ENCODE measurements at places on chromosomes 7 and 10.

GRCh38 chr10:48976196-48976595 lies 36.6 kb upstream of the LRRC18 start:
- no peak for DNase-seq

DNA sequence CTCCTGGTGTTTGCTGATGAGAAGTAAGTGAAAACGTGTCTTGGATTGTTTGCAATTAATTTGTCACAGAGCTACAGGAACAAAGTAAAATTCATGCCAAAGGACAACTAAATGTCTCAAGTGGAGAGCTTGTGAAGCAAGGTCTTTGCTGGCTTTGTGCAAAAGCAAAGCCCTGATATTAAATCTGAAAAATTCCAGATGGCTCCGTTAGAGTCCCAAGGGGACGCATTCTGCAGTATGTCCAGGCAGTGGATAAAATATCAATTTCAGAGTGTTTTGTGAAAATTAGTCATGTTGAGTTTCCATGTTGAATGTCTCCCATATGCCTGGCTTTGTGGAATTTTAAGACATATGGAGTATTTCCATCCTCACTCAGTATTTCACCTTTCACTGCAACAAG lies 102.5 kb upstream of the PTN start:
- DNase-seq: no peak

DNA sequence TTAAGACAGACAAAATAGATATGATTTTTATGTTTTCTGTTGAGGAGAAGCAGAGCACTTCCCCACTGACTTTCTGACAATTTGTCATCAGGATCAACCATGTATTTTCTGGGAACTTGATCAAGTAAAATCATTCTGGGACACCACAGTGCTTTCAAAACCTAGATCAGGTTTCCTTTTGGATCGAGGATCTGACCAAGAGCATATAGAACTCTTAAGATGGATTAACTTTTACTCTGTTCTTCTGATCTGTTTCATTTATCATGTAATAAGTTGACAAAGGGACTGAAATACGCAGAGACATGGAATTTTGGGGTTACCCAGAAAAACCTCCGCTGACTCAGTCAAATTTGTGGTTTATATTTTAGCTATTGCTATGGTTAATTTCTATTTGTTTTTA lies 136.0 kb upstream of the WNT16 start:
- no peak for DNase-seq

DNA sequence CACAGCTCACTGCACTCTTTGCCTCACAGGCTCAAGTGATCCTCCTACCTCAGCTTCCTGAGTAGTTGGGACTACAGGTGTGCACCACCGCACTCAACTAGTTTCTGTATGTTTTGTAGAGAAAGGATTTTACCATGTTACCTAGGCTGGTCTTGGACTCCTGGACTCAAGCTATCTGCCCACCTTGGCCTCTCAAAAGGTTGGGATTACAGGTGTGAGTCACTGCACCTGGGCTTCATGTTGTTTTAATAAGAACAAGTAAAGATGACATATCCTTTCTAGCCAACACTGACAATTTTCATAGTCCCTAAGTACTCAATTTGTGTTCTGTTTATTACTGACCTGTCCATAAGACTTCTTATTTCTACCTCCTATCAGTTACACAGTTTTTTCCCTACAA lies 16.8 kb downstream of the SEMA3C start:
- DNase-seq: no peak

DNA sequence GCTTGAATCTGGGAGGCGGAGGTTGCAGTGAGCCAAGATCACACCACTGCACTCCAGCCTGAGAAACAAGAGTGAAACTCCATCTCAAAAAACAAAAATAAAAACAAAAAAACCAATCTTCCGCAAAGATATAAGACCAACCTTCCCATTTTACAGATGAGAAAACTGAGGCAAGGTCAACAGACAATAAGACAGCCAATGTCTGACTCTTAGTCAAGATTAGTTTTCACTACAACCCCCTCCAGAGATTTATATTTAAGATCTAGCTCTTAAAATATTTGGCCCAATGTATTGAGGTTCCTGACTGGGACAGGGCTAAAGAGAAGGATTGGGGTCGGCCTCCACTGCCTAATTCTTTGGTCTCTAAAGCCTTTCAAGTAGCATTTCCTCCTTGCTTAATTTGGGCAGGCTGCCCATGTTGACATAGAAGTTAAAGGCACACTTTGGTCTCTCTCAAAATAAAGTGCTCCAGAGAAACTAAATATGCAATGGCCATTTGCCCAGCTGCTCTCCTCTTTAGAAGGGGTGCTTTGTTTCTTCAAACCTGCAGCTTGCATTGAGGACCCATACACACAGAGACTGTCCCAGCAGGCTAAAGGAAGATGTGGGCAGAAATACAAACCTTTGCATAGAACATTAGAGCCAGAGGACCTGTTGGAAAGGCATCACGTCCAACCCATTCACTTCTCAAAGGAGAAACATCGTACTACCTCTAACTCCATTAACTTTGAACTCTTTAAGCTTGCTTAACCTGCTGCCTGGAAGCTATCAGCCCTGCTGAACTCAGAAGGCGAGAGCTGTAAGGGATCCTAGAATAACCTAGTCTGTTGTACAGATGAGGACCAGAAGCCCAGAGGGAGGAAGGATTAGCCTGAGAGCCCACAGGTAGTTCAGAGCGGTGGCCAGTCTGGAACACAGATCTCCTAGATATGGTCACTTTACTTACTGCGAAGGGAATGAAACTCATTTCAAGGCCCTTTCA lies 3.9 kb downstream of the TECTB start:
- DNase-seq: no peak

GRCh38 chr7:29285444-29285793 lies 90.8 kb downstream of the CHN2 start:
- no peak for DNase-seq

- no peak for DNase-seq
Observed at GRCh38 chr10:123855008-123855684, 36.5 kb downstream of the CPXM2 start.

- no peak for DNase-seq
Observed at GRCh38 chr7:145884716-145885514, 231.7 kb upstream of the CNTNAP2 start.

GRCh38 chr7:69256634-69257081 lies 341.6 kb upstream of the AUTS2 start:
- no peak for DNase-seq

- peak; percentile 64 for DNase-seq
Observed at GRCh38 chr10:33008499-33009243, 50.6 kb upstream of the ITGB1 start.

DNA sequence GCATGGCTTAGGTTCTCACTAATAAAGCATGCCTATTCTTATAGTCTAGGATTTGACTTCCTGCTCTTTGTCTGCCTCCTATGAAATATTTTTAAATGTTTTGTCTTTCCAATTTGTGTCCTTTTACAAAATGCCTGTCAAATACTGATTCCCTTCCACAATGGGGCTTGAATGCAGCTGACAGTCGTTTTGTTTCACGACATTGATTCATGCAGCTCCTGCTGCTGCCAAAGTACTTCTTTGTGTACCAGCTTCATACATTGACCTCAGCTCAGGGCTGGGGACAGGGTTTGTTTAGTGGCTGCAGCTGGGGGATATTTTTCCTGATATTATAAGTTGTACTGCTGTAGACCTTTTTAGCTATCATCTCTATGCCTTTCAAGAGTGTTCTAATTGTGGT lies 371.9 kb upstream of the CHRM2 start:
- no peak for DNase-seq

DNA sequence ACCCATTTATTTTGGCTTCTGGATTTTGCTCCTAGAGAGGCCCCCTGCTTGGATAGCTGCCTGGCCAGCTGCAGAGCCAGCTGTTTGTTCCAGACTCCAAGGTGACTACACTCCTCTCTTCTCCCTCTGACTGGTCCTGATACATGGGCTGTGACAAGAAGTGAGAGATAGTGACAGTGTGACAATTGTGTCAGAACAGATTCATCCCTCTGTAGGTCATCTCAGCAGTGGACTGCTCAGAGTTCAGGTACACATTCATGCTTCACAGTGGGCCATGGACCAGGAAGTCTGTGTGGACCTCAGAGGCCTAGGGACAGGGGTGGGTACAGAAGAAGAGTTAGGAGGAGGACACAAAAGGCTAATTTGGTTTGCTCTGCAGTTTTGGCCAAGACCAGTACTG lies 188.2 kb upstream of the MKLN1 start:
- no peak for DNase-seq

DNA sequence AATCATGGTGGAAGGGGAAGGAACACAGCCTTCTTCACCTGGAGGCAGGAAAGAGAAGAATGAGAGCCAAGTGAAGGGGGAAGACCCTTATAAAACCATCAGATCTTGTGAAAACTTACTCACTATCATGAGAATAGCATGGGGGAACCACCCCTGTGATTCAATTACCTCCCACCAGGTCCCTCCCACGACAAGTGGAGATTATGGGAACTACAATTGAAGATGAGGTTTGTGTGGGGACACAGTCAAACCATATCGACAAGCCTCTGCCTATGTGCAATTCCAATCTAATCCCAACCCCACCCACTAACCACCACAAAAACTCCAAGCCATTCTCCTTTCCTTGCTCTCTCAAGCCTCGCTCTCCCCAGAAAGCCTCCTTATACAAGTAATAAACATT lies 69.2 kb downstream of the TAC1 start:
- no peak for DNase-seq

DNA sequence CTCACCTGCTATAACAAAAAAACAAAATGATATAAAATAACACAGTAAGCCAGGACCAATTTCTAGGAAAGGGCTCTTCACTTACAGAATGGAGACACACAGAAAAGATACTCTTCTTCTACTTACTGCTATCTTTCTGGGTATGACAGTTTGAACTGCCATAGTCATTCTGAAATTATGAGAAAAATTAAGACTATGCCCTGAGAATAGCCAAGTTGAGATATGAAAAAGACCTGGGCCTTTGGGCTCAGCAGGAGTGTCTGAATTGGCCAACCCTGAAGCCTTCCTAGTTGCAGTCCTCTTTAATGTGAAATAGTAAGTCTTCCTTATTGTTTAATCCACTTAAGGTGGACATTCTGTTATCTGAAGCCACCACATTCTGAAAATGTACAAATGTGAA lies 519.5 kb downstream of the GRID1 start:
- no peak for DNase-seq

DNA sequence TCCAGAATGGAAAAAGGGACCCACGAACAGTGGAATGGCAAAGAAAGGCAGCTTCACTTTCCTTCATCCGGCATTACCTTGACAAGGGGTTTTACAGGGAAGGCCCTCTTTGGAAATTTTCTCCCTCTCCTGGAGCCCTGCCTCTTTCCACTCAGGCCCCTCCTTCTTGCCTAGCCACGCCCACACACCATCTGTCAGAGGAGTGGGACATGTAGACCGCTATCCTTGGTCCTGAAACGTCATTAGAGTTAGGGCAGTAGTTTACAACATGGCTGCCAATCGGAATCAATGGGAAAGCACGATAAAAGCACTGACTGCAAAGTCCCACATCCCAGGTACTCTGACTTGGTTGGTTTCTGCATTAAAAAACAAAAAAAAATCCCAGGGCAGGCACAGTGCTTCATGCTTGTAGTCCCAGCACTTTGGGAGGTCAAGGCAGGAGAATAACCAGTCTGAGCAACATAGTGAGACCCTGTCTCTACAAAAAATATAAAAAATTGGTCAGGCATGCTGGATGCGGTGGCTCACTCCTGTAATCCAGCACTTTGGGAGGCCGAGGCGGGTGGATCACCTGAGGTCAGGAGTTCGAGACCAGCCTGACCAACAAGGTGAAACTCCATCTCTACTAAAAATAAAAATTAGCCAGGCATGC lies 96.4 kb downstream of the MARCHF5 start:
- peak; percentile 88 for DNase-seq

DNA sequence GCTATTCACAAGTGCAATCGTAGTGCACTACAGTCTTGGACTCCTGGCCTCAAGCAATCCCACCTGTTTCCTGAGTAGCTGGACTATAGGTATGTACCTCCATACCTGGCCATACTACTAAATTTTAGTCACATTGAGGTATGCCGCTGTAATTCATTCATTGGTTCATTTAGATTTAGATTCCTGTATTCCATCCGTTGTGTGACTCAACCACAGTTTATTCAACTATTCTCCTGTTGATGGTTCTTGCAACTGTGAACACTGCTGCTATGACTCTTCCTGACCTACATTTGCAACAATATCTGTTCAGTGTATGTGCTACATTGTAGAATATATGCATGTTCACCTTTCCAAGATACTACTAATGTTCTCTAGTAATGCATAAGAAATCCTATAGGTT lies 8.0 kb upstream of the ZCCHC24 start:
- DNase-seq: no peak

DNA sequence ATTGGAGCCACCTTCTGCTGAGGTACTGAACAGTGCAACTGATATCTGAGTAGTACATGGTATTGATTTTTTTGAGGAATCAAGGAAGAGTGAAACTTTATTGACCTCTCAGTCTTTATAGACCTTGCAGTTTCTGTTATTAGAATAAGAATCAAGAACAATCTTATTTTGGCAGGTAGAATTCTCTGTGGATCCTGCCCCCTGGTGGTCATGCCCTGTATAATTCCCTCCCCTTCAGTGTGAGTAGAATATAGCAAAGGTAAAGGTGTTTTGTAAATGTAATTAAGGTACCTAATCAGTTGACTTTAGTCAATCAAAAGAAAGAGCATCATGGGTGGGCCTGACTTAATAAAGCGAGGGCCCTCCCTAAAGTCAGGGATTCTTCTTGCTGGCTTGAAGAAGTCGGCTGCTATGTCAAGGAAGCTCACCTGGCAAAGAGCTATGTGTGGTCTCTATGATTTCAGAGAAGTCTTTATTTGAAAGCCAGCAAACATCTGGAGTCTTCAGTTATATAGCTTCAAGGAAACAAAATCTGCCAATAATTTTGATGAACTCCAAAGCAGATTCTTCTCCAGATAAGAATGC lies 142.8 kb downstream of the LSM5 start:
- peak; percentile 8 for DNase-seq

DNA sequence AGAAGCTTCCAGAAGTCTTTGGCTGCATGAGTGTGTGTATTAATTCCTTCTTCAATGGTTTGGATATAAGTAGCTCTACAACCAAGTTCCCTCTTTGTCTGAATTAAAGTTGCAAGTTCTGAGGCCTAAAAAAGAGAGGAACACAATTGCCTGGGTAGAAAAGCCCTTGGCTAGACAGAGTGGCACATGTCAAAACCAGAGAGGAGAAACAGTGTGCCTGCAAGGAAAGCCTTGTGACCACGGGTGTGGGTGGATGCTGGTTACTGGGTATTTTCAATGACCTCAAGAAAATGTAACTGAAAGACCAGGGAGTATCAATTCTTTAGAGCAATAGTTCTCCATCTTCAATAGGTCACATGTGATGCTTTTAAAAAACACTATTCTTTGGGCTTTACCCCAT lies 148.3 kb downstream of the SVIL start:
- DNase-seq: no peak

GRCh38 chr10:124436191-124436638 lies 13.6 kb downstream of the NKX1-2 start:
- no peak for DNase-seq

DNA sequence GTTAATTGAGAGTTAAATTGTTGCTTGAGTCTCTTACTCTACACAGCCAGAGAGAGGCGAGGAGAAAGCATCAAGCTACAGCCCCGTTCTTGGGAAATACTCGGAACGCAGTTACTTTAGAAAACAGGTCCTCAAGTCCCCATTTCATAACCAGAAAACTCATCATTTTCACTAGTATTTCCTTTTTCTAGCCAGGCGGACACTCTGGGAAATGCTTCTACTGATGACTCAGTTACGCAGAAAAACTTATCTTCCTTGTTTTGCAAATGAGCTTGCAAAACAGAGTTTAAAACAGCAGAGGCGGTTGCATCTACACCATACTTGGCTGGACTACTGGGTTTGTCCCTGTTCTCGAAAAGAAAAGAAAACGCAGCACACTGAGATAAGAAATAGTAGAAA lies 111.4 kb upstream of the FGFR2 start:
- no peak for DNase-seq

Measured in neuronal stem cell (in vitro differentiated cells).